Stimulated activated CD8-positive, alpha-beta memory T cell treated with anti-CD3 and anti-CD28 coated beads, Interleukin-15, amount 100 ng/mL, for 48 hours (primary cell): ENCODE measurements at places on chromosomes 12 and 14.
A peak's percentile ranks its signal among the peaks of the same experiment; 100 is the strongest.

DNA sequence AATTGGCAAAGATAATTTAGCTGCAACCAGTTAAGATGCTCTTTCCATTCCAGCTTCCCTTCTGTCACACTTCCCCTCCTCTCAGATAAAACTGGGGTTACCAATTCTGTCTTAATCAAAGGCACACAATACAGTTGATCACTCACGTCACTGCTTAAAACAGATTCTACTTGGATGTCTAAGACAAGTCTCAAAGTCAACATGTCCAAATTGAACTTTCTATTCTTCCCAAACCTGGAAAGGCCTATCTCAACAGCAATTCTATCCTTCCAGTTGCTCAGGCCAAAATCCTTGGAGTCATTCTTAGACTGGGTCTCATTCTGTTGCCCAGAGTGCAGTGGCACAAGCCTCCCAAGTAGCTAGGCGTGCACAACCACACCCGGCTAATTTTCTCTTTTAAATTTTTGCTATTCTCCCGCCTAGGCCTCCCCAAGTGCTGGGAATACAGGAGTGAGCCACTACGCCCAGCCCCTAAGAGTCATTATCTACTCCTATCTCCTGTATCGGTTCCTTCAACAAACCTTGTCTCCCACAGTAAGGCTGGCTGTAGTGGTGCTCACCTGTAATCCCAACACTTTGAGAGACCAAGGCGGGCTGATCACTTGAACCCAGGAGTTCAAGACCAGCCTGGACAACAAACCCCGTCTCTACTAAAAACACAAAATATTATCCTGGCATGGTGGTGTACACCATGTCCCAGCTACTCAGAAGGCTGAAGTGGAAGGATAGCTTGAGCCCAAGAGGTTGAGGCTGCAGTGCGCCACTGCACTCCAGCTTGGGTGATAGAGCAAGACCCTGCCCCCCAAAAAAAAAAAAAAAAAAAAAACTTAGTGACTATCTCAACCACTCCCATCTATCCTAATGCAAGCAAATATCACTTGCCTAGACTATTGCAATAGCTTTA, 4.7 kb downstream of the RPS29 start:
- no peak for DNase-seq

DNA sequence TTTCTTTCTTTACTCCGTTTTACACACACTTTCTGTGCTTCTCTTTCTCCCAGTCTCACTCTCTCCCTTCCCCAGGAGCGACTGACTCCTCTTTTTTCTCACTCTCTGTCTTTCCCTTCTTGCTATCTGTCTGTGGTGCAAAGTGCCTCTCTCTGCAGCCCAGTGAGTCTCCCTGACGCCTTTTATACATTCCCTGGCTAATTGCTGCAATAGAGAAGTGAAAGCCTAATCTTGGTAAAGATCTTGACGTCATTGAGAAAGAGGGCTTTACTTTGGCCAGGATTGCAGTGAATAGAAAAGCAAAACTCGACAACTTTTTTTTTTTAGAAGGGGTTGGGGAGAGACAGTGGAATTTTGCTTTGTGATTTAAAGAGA, 706 bp upstream of the DIO2 start:
- DNase-seq = no peak

GRCh38 chr12:65306366-65307168, 28.1 kb downstream of the MSRB3 start:
- no peak for DNase-seq

- no peak for DNase-seq
Measured at GRCh38 chr14:89926694-89927093, 27.8 kb downstream of the EFCAB11 start.

GRCh38 chr12:14157088-14157747, 175.8 kb upstream of the GRIN2B start:
- DNase-seq = no peak

DNA sequence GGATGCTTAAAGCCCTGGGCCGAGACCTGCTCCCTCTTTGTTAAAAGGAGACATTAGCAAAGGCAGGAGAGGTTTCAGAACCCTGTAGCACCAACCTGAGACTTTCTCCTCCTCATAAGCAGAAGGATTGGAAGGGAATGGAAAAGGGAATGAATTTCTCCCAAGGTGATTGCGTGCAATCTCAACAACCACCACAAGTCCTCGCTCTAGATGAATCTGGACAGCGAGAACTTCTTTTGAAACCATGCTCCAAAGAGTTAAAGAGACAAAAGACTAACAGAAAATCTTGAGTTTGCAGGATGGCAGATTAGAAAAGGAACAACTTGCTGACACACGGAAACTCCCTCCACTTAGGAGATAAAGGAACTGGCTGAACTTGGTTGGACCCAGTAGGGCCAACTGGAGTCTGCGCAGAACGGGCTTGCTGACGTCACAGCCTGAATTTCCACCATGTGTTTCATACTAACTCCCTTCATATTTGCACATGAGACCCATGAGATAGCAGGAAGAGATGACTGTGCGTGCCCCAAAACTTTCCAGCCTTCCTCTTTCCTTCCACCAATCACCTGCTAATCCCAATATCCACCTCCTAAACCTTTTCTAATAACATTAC, 137.0 kb downstream of the PTPN11 start:
- no peak for DNase-seq

GRCh38 chr14:23930742-23931141, 22.8 kb upstream of the DHRS4 start:
- no peak for DNase-seq

GRCh38 chr12:12686925-12687324, 9.1 kb downstream of the GPR19 start:
- DNase-seq = no peak

GRCh38 chr12:115598871-115599811, 678.4 kb downstream of the MED13L start:
- DNase-seq = no peak

DNA sequence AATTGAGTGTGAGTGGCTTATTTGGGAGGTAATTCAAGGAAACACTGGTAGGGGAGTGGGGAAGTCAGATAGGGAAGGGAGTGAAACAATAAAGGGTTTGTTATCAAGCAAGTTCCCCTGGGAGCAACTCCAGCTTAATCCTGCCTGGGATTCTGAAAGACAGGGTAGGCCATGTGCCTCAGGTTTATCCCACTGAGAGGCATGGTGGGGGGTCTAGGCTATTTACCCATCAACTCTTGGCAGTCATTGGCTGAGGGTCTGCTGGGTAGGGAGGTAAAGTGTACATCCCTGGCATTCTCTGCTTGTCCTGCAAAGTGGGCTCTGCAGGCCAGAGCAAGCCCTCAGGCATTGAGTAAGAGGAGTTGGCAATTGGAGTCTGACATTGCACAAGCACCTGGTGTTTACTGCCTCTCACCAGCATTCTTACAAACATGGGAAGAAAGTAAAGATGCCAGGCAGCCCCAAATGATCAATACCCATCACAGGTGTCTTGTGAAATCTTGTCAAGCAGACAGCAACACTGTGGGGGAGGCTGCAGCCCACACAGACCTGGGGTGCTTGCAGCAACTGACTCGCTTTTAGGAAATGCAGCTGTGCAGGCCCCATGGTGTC, 169.3 kb downstream of the KTN1 start:
- DNase-seq = no peak

GRCh38 chr12:119505001-119505400, 88.6 kb upstream of the TMEM233 start:
- no peak for DNase-seq

DNA sequence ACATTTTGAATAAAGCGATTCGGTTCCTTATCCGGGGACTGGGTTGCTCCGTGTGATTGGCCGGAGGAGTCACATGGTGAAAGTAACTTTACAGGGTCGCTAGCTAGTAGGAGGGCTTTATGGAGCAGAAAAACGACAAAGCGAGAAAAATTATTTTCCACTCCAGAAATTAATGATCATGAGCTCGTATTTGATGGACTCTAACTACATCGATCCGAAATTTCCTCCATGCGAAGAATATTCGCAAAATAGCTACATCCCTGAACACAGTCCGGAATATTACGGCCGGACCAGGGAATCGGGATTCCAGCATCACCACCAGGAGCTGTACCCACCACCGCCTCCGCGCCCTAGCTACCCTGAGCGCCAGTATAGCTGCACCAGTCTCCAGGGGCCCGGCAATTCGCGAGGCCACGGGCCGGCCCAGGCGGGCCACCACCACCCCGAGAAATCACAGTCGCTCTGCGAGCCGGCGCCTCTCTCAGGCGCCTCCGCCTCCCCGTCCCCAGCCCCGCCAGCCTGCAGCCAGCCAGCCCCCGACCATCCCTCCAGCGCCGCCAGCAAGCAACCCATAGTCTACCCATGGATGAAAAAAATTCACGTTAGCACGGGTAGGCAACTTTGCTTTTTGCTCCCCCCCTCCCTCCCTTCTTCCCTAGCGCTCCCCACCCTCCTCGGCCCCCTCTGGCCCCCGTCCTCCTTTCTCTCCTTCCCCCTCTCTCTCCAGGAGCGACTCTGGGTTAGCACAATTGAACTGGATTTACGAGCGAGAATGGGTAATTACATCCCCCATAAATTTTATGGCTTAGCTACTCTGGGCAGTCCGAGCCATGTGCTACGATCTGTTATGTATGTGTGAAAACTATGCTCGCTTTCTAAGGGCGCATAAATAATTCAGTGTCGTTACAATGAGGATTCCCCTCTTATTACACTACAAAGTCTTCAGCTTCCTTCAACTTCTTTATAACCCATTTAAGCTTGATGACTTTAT, at the start of gene HOXC4:
TSS of gene HOXC4 (plus strand) at position 85 of the 991 bp plus-strand sequence. CDS start at position 173, 88 bp downstream.
- DNase-seq = no peak

DNA sequence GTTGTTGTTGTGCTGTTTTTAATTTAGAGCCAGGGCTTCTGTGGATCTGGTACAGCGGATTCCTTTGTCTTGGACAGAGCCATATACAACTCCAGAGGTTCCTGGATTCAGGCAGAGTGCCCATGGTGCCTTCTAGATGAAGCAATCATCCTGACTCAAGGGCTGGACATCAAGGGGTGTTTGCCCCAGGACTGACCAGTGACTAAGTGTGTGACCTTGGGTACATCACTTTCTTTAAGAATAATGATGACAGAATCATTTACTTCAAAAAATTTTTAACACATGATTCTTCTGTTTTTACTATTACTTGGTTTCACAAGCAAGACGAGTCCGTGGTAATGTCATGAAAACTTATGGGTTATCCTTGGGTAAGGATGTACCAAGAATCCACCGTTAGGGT, 397.3 kb downstream of the ZFP36L1 start:
- DNase-seq = no peak

DNA sequence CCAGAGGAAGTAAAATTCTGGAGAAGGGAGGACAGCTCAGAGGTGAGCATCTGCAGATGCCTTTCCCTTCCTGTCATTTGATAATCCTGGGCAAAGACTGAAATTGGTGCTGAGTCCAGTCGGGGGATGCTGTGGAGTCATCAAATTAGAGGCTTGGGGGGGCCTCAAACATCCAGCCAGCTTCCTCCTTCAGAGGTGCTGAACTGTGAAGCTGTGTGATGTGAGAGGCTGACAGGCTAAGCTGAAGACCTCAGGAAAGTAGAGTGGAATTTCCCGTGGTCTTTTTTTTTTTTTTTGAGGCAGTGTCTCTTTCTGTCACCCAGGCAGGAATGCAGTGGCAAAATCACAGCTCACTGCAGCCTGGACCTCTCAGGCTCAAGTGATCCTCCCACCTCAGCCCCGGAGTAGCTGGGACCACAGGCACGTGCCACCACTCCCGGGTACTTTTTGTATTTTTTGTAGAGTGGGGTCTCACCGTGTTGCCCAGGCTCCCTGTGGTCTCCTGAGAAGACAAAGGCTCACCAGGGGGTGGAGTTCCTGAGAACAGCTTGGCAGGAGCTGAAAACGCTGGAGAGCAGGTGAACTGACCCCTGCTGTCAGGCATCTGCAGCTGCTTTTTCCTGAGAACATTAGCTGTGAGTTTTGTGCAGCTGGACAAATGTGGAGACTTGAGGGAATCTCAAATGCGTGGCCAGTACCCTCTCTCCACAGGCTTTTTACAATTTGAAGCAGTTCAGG, 6.1 kb upstream of the TCL1B start:
- DNase-seq = no peak

- no peak for DNase-seq
Measured at GRCh38 chr12:28217805-28218204, 27.5 kb downstream of the CCDC91 start.

- DNase-seq = no peak
Measured at GRCh38 chr14:60722107-60722356, 2.1 kb downstream of the SIX4 start.

GRCh38 chr12:94150240-94151121, 2.1 kb downstream of the PLXNC1 start:
- peak; percentile 50 for DNase-seq

DNA sequence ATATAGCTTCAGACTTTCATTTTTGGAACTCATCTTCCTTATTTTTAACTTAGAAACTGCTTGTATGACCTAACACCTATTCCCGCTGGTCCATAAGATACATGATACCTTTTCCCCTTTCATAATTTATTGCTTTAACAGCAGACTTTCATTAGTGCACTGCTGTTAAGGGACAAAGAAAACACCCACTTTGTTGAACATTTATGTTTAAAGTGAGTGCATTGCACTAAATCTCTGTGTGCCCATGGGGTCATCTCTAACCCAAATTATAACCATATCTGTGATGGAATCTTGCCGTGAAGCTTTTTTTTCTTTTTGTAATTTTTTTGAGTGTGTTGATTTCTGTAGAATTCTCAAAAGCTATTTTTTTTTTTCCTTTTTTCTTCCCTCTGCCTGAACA, 261.8 kb downstream of the TMTC2 start:
- DNase-seq = no peak

DNA sequence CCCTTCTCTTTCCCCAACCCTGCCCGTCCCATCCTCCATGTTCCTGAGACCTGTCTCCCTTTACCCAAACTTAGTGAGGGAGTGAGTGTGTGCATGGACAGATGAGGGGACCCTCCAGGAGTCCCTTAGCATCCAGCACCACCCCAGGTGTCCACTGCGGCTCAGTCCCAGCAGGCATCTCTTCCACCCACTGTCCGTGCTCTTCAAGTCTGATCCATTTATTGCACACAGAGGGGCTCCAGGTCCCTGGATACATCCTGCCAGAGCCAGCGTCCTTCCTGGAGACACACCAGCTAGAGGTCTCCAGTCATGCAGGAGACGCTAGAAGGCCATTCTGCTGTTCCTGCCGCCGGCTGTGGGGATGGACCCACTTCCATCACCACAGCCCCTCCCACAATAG, 239.2 kb downstream of the ADGRD1 start:
- no peak for DNase-seq

DNA sequence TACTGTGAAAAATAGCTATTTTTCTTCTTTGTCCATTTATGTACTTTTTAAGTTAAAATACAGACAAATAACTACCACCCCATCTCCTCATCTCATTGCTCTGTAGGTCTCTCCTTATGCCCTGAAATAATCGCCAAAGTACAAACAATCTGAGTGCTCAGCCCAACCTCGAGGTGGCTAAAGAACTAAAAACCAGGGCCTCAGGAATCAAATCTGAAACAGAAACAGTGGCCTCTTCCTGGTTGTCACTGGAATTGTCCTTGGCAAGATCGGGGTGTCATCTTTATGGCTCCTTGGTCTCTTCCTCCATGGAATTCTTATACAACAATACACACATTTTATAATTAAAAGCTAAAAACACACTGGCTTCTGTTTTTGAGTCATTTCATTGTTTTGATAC, 182.4 kb downstream of the ASCL1 start:
- no peak for DNase-seq

GRCh38 chr12:7403466-7403865, 40.5 kb downstream of the CD163L1 start:
- no peak for DNase-seq
